Nephron progenitor cell (in vitro differentiated cells): ENCODE measurements at places on chromosomes 6 and 20.
A peak's percentile ranks its signal among the peaks of the same experiment; 100 is the strongest.

DNA sequence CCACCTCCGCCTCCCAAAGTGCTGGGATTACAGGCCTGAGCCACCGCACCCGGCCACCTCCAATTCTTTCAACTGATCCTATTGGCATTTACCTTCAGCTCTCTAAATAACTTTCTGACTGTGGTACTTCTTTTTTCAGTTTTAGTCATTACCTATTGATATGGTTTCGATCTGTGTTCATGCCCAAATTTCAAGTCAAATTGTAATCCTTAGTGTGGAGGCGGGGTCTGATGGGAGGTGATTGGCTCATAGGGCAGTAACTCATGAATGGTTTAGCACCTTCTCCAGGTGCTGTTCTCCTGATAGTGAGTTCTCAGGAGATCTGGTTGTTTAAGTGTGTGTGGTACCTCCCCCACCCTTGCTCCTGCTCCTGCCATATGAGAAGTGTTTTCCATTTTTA is 140.9 kb downstream of the LPA start:
- no peak for DNase-seq

GRCh38 chr6:169824021-169824420 is 72.6 kb downstream of the ERMARD start:
- DNase-seq, result no peak

- no peak for DNase-seq
Observed at GRCh38 chr6:166907373-166907841, 48.9 kb downstream of the RNASET2 start.

DNA sequence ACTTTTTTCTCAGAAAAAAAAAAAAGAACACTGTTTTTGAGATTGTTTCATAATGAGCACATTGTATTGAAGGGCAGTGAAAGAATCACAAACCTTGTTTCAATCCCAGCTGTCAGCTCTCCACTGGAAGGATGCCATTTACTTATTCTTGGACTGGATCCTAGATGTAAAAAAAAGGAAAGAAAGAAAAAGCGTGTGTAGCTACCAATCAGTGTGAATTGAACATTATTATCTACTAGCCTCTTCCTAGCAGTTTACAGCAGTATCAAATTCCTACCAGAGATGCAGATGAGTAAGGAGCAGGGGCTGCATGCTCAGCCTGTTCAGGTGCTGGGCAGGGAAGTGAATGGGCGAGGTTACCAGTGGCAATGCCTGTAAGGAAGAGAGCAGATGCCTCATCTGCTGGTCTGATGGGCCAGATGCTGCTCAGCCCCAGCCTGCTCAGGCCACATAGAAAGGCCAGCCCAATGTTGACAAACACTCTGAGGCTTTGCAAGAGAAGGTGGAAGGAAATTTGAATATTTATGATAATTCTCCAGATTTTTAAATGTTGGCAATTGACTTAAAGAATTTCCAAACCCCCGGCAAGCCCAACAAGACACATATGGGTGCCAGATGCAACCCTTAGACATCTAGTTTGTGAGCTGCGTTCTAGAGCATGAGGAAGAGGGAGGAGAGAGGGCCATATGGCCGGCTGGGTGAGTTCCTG is 189.5 kb downstream of the IBTK start:
- no peak for DNase-seq

DNA sequence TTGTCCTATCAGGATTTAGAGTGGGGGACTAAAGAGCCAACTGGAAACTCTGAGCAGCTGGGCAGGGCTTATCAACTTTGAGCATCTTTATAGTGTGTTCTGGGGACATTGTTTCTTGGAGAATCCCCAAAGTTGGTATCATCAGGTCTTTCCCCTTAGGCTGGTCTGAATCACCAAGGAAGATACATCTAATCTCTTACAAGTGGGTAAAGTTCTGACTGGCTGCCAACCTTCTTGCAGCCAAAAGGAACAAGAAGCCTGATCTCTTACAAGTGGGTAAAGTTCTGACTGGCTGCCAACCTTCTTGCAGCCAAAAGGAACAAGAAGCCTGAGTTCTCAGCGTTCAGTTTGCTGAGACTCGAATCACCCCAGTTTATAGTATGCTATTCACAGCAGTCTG is 1.6 kb upstream of the MED23 start:
- no peak for DNase-seq

DNA sequence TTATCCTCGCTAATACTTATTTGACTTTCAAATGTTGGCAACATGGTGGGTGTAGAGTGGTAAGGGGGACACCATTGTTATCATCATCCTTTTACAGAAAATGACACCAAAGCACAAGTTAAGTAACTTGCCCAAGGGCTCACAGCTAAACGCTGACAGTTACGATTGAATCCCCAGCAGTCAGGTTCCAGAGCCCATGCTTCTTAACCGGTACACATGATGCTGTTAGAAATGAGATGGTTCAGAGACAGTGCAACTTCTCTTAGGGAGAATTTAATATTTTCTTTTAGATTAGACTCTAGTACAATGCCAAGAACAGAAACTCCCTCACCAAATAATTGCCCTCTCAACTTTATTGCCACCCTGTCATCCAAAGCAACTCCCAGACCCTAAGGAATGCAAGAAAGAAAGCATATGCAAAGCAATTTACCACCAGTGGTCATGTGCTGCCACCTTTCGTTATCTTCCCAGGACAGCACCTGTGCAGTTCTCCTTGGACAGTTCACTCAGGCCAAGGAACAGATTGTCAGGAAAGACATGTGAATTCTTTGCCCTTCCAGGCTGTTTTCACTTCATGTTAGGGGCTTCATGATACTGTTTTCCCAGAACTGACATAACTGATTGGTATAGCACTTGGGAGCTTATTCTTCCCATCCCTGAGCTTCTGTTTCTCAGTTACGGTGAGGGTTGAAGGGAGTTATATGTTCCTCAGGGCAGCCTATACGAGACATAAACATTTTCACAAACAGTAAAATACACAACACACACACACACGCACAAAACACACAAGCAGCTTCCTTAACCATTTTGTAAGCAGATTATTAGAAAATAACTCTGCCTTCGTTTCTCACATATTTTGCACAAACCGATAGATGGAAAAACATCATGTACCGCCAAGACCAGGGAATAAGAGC is 5.1 kb downstream of the HLA-DMA start:
- peak; percentile 42 for DNase-seq

GRCh38 chr20:1955217-1955616 is 38.6 kb downstream of the PDYN start:
- no peak for DNase-seq

GRCh38 chr20:45293041-45294002 is 13.3 kb upstream of the RBPJL start:
- DNase-seq, result peak; percentile 95

DNA sequence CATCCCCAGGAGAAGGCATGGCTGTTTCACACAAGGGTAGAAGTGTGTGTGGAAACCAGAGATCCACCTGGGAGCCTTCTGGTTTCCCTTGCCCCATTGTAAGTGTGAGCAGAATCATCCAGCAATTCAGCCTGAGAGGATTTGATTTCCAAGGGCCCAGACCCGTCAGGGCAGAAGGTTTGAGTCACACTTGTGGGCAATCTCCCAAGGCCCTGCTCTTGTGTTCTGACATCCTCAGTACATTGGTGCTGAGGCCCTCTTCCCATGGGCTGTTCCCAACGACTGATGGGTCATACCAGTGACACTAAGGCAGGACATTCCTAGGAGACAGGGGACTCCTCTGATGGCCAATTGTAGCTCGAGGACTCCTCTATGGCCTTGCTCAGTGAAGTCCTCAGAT is 58.2 kb upstream of the POLR1H start:
- no peak for DNase-seq

GRCh38 chr6:109743739-109744138 is 52.6 kb downstream of the FIG4 start:
- DNase-seq, result no peak

- no peak for DNase-seq
Observed at GRCh38 chr20:49659056-49659455, 54.6 kb downstream of the B4GALT5 start.

- DNase-seq, result no peak
Observed at GRCh38 chr6:15500078-15500740, 162.6 kb downstream of the DTNBP1 start.

DNA sequence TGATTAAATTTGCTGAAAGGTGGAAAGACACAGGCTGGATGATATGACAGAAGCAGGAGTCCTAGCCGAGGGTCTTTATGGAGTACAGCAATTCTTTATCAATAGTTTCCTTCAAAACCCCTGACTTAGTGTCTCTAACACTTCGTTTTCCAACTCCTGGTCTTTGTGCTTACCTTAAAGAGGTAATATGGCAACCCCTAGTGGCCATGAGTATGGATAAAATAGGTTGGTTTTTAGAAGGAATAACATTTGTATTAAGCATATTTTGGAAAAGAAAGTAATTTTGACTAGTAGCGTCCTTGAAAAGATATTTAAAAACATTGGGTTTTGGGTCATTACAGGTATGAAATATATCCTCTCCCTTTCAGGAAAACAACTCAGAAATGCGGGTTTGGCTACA is 51.9 kb downstream of the VGLL2 start:
- DNase-seq, result no peak

DNA sequence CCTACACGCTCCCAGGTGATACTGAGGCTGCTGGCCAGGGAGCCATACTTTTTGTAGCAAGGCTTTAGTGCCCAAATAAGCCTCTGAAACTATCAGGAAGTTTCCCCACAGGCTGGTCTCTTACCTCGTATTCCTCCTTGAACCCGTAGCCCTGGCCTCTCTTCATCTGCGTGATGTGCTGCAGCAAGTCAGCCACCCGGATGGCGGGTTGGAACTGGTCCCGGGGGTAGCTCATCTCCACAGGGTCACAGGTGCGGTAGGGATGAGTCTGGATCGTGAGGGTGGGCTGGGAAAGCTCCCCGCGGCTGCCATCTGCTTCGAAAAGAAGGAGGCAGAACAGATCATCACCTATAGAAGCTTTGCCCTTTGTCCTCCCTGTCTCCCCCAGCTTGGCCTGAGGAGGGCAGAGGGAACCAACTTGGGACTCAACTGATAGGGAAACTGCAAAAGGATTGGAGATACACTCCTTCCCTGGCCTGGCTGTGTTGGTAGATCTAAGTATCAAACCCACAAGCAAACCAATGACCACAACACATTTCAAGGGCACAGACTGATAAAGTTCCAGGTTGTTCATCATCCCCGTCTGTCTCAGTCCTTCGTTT is 543.2 kb upstream of the CHD6 start:
- no peak for DNase-seq

DNA sequence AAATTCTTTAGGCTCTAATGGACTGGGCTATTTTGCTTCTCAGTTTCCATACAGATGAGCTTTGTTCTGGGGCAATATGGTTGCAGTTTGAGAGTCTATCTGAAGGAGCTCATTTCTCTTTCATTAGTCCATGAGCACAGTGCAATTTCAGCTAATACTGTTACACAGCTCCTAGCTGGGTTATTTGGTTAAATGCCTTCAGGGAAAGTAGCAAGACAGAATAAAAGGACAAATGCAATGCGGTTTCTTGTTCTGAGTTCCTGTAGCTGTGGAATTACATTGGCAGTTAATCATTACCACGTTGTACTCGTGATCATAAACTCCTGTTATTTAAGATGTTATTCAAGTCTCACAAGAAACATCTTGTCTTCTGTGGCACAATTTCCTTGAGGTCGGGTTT is 127.7 kb downstream of the BFSP1 start:
- DNase-seq, result no peak

DNA sequence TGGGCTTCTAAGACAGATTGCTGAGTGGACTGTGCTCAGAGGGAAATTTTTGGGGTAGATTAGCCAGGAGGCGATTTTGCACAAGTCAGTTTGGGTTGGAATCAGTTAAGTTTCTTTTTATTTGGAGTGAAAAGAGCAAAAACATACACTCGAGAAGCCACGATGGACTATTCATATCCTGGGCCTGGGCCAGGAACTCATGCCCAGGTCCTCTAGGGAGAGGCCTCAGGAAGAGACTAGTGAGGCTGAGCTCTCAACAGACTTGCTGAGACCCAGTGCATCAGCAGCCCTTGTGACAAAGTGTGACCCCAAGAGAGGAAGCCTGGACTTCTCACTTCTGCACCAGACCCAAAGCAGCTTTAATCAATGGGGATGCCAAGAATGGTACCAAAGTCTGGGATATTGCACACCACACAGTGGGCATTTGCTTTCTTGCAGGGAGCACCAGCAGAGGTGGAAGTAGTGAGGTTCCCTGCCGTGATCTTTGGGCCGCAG is 61.6 kb upstream of the MAFB start:
- no peak for DNase-seq

DNA sequence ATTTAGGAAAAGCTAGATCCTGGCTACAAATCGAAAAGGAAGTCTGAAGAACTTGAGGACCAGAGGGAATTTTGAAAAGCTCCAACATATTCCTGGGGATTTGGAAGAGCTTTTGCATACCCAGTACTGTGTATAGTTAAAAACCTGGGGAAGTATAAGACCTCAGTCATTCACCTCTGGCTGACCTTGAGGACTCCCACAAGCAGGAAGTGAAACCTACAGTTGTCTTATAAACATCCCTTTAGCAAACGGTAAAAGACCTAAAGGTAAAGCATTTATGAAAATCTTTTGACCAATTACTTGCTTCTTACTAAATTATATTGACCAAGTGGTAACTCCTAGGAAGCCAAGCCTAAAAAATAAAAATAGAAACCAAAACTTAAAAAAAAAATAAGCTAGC is 175.0 kb downstream of the HAO1 start:
- no peak for DNase-seq

GRCh38 chr20:48604936-48605335 is 222.9 kb downstream of the PREX1 start:
- no peak for DNase-seq

- DNase-seq, result no peak
Observed at GRCh38 chr6:160049346-160049745, 72.3 kb upstream of the SLC22A1 start.

DNA sequence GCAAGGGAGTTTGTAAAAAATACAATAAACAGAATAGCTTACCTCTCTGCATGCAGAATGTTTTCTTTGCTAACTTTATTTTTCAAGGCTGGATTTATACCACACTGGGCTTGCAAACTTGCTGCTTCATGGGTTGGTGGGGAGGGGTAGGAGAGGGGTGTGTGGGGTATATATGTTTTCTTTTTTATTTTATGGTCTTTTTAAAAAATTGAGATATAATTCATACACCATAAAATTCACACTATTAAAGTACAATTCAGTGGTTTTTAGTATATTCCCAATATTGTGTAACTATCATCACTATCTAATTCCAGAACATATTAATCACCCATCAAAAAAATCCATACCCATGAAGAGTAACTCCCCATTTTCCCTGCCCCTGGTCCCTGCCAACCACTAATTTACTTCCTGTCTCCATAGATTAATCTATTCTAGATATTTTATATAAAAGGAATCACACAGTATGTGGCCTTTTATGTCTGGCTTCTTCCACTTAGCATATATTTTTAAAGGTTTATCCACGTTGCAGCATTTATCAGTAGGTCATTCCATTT is 14.3 kb upstream of the TRPC4AP start:
- DNase-seq, result no peak

- no peak for DNase-seq
Observed at GRCh38 chr6:44976677-44977641, 351.2 kb upstream of the RUNX2 start.

- DNase-seq, result no peak
Observed at GRCh38 chr6:108587258-108588059, 26.7 kb downstream of the FOXO3 start.

DNA sequence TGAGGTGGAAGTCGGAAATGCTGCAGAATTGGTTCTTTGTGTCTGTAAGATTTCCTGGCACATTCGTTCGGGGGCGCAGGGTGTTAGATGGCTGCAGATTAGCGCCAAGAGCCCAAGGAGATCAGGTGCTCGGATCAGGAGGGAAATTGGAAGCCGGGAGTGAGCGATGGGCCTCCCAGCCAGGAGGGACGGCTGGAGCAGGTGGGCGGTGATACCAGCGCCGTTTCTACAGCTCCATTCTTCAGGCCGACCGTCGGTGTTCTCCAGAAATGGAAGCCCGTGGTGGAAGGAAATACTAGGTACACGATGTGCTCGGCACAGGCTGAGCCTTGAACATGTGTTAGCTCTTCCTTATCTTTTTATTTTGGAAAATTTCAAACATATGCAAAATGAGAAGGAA is 6.5 kb downstream of the SIRPA start:
- DNase-seq, result no peak
